ENCODE measurements at places on chromosomes 6 and 20. TPM values are rescaled to one million over a fixed set of nuclear protein-coding genes. Genes with fewer than 3 reads are reported as not detected.

GRCh38 chr20:38222231-38222922, 38.2 kb downstream of the KIAA1755 start:
- peaks cover 4% of the 10 kb centered on the region for H3K4me1 ChIP-seq
- peak overlapping the region; percentile 20 for H3K27ac ChIP-seq
- peak; percentile 79 for DNase-seq
- no peaks in the 10 kb centered on the region for H3K27me3 ChIP-seq
- no peak overlapping the region for H3K4me3 ChIP-seq
- H3K36me3 ChIP-seq = no peaks in the 10 kb centered on the region

GRCh38 chr6:132490478-132491204, 22.3 kb downstream of the STX7 start:
- DNase-seq = no peak
- H3K27ac ChIP-seq = no peak overlapping the region
- H3K36me3 ChIP-seq = no peaks in the 10 kb centered on the region

DNA sequence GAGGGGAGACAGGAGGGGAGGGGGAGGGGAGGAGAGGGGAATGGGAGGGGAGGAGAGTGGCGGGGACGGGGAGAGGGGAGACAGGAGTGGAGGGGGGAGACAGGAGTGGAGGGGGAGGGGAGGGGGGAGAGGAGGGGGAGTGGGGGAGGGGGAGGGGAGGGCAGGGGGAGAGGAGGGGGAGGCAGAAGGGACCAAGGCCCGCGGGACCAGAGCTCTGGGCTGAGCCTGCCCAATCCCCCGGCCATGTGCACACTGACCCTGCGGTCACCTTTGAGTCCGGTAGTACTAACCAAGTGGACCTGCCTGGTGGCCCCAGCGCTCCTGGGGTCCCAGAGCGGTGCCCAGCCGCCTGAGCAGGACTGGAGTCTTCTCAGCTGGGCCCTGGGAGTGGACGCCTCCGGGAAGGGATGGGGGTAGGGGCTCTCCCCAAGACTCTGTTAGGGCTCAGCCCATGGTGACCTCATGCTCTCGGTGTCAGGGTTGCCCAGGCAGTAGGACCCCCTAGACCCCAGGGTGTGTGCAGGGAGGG, 471 bp upstream of the KCNQ2 start:
- peaks cover 82% of the 10 kb centered on the region for H3K27me3 ChIP-seq
- no peak for DNase-seq
- H3K4me3 ChIP-seq = no peak overlapping the region
- peaks cover 3% of the 10 kb centered on the region for H3K4me1 ChIP-seq

DNA sequence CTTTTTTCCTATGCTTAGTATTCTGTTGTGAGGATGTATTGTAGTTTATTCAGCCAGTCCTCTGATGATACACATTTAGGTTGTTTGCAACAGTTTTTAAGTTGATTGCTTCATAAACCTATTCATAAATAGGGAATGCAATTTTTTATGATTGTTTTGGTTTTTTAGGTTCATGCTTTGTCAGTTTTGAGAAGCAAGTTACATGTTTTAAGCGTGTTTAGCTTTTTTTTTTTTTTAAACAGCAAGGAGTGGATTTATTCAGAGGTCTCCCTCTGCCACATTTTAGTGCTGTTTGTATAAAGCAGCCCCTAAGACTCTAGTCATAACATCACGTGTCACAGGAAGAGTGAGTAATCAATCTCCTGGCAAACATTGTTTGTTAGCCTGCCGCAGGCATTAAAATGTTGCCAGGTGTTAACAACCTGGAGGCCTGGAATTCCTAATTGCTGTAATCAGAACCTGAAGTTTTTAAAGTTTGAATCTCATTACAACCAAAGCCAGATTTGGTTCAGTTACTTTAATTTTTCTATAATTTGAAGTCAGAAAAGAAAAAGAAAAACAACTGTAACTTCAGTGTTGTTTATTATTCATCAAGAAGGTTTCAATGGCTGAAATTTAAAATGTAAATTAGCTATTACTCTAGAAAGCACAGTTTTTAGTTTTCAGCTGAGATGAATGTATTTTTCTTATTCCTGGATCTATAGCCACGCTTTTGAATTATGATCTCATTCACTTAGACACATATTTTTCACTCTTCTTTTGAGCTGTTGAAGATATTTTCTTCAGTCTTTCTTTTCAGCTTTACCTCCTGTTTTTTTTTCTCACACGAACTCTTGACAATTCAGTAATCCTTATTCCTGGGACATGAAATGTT, 59.2 kb downstream of the KCNS1 start:
- no peaks in the 10 kb centered on the region for H3K27me3 ChIP-seq
- peak overlapping the region; percentile 34 for H3K27ac ChIP-seq
- peak; percentile 18 for DNase-seq
- no peak overlapping the region for H3K4me3 ChIP-seq
- no peaks in the 10 kb centered on the region for H3K36me3 ChIP-seq

DNA sequence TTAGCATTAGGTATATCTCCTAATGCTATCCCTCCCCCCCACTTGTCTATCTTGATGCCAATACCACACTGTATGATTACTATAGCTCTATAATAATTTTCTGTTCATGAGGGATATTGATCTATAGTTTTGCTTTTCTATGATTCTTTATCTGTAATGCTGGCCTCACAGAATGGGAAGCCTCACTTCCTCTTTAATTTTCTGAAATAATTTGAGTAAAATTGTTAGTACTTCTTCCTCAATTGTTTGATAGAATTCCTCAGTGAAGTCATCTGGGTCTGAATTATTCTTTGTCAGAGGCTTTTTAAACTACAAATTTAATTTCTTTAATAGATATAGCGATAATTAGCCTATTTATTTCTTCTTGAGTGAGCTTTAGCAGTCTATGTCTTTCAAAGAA, 31.2 kb downstream of the SIRPD start:
- no peak overlapping the region for H3K4me3 ChIP-seq
- no peak overlapping the region for H3K27ac ChIP-seq
- no peaks in the 10 kb centered on the region for H3K36me3 ChIP-seq

- DNase-seq = no peak
- no peaks in the 10 kb centered on the region for H3K4me1 ChIP-seq
- no peak overlapping the region for H3K4me3 ChIP-seq
- no peak overlapping the region for H3K27ac ChIP-seq
Observed at GRCh38 chr6:64310214-64310613, 674.6 kb downstream of the PHF3 start.

Gene MYLK4
- total RNA-seq = 0.28 TPM

GRCh38 chr6:72206606-72207005, 320.3 kb downstream of the RIMS1 start:
- DNase-seq = no peak
- H3K4me3 ChIP-seq = no peak overlapping the region
- H3K36me3 ChIP-seq = no peaks in the 10 kb centered on the region
- H3K27ac ChIP-seq = no peak overlapping the region

GRCh38 chr20:5364136-5364821, 47.5 kb upstream of the PROKR2 start:
- H3K4me1 ChIP-seq = no peaks in the 10 kb centered on the region
- H3K4me3 ChIP-seq = no peak overlapping the region

Gene SOD2
- 264 TPM for total RNA-seq

Gene RNF5
- 133 TPM for total RNA-seq

- H3K27me3 ChIP-seq = peaks cover 10% of the 10 kb centered on the region
- no peak overlapping the region for H3K27ac ChIP-seq
- DNase-seq = no peak
- H3K4me3 ChIP-seq = no peak overlapping the region
- no peaks in the 10 kb centered on the region for H3K36me3 ChIP-seq
- H3K4me1 ChIP-seq = no peaks in the 10 kb centered on the region
Observed at GRCh38 chr6:18269717-18270116, 5.4 kb upstream of the DEK start.

- no peaks in the 10 kb centered on the region for H3K36me3 ChIP-seq
- H3K4me1 ChIP-seq = peaks cover 6% of the 10 kb centered on the region
- H3K27me3 ChIP-seq = no peaks in the 10 kb centered on the region
- no peak overlapping the region for H3K4me3 ChIP-seq
Observed at GRCh38 chr6:133989525-133989924, 36.5 kb downstream of the TBPL1 start.

GRCh38 chr20:44576297-44576696, 6.1 kb upstream of the PKIG start:
- no peaks in the 10 kb centered on the region for H3K27me3 ChIP-seq
- H3K36me3 ChIP-seq = no peaks in the 10 kb centered on the region
- H3K27ac ChIP-seq = peak overlapping the region; percentile 35
- H3K4me1 ChIP-seq = peaks cover 14% of the 10 kb centered on the region

- H3K4me3 ChIP-seq = no peak overlapping the region
- no peak overlapping the region for H3K27ac ChIP-seq
- H3K27me3 ChIP-seq = no peaks in the 10 kb centered on the region
- H3K4me1 ChIP-seq = no peaks in the 10 kb centered on the region
Observed at GRCh38 chr6:163501439-163501838, 86.9 kb downstream of the QKI start.

GRCh38 chr20:54212226-54212625, 4.3 kb downstream of the PFDN4 start:
- no peak for DNase-seq
- H3K36me3 ChIP-seq = no peaks in the 10 kb centered on the region
- no peak overlapping the region for H3K27ac ChIP-seq
- no peak overlapping the region for H3K4me3 ChIP-seq

GRCh38 chr6:17612048-17612447, 11.9 kb downstream of the FAM8A1 start:
- no peak for DNase-seq
- no peak overlapping the region for H3K4me3 ChIP-seq
- H3K27ac ChIP-seq = no peak overlapping the region
- peaks cover 12% of the 10 kb centered on the region for H3K4me1 ChIP-seq
- no peaks in the 10 kb centered on the region for H3K36me3 ChIP-seq

DNA sequence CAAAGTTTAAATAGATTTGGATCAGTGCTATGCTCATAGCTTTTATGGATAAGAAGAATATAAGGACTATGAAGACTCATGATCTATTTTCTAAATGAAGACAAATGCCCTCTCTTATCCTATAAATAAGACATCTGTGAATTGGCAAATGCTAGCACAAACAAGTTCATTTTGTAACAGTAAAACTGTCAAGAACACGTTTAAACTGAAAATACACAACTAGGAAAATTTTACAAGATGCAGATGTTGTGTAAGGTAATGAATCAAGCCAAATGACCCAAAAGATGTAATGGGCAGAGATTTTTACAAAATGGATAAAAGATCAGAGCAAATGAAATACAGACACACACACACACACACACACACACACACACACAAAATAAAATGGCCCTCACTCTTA, 180.5 kb downstream of the MOXD1 start:
- no peak for DNase-seq
- H3K36me3 ChIP-seq = no peaks in the 10 kb centered on the region

Gene SRC
- 45.5 TPM for total RNA-seq

DNA sequence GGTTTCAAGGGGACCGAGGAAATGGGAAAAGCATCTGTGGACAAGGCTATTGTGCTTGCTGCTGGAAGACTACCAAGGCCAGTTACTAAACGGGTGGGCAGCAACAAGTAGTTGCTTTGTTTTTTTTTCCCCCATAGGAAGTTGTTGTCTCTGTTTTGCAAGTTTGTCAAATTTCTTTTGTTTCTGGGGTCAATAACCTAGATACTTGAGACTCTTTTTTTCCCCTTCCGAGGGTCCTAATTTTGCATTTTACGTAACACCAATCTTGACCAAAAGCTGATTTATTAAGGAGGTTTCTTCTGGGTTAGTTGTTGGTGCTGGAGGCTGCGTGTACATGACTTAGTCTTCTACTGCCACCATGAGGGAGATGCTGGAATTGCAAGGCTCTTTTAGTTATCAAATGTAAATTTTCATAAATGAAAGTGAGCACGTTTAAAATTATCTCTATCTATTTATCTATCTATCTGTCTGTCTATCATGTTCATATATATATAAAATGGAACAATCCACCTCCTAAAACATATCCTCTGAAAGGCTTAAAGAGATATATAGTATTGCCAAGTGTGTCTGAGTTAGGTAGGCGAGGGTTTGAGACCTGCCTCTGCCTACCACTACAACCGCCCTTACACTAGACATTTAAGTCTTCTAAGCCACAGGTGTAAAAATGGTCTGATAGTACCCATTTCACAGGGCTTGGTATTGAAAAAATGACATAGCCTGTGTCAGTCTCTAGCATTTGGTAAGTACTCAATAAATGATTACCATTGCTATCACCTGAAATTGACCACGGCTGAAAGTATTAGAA, 60.2 kb downstream of the GCLC start:
- DNase-seq = peak; percentile 89
- no peak overlapping the region for H3K27ac ChIP-seq
- H3K36me3 ChIP-seq = no peaks in the 10 kb centered on the region
- no peaks in the 10 kb centered on the region for H3K27me3 ChIP-seq
- peaks cover 18% of the 10 kb centered on the region for H3K4me1 ChIP-seq
- no peak overlapping the region for H3K4me3 ChIP-seq

Gene EYA4
- total RNA-seq = 1.8 TPM

GRCh38 chr20:48684501-48685041, 143.2 kb downstream of the PREX1 start:
- H3K27me3 ChIP-seq = no peaks in the 10 kb centered on the region
- no peak overlapping the region for H3K27ac ChIP-seq
- no peak for DNase-seq
- H3K36me3 ChIP-seq = no peaks in the 10 kb centered on the region

Gene CTAGE9
- 0.20 TPM for total RNA-seq

- no peak overlapping the region for H3K27ac ChIP-seq
- no peaks in the 10 kb centered on the region for H3K36me3 ChIP-seq
- DNase-seq = no peak
- peaks cover 32% of the 10 kb centered on the region for H3K4me1 ChIP-seq
- H3K4me3 ChIP-seq = no peak overlapping the region
Observed at GRCh38 chr6:137655291-137655690, 161.1 kb upstream of the OLIG3 start.

- peaks cover 11% of the 10 kb centered on the region for H3K4me1 ChIP-seq
- H3K4me3 ChIP-seq = no peak overlapping the region
- H3K27ac ChIP-seq = peak overlapping the region; percentile 67
- no peaks in the 10 kb centered on the region for H3K36me3 ChIP-seq
- no peak for DNase-seq
Observed at GRCh38 chr6:137847748-137848147, 19.3 kb upstream of the TNFAIP3 start.

DNA sequence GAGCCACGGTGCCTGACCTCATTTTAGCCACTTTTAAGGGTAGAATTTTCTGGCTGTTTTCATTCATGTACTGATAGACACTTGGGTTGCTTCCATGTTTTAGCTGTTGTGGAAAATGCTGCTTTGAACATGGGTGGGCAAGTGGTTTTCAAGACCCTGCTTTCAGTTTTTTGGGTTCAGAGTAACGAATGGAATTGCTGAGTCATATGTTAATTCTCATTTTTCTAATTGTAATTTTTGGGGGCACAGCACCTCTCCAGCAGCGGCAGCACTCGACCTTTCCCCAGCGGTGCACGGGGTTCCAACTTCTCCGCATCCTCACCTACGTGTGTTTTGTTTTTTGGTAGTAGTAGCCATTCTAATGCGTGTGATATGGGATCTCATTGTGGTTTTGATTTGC, 5.4 kb downstream of the NQO2 start:
- no peaks in the 10 kb centered on the region for H3K4me1 ChIP-seq
- H3K27ac ChIP-seq = no peak overlapping the region
- no peaks in the 10 kb centered on the region for H3K27me3 ChIP-seq
- H3K4me3 ChIP-seq = no peak overlapping the region
- DNase-seq = no peak

GRCh38 chr6:110390404-110390803, 25.0 kb downstream of the DDO start:
- H3K27me3 ChIP-seq = no peaks in the 10 kb centered on the region
- peaks cover 6% of the 10 kb centered on the region for H3K4me1 ChIP-seq
- no peaks in the 10 kb centered on the region for H3K36me3 ChIP-seq
- no peak overlapping the region for H3K27ac ChIP-seq

- no peak overlapping the region for H3K27ac ChIP-seq
- H3K36me3 ChIP-seq = no peaks in the 10 kb centered on the region
- no peaks in the 10 kb centered on the region for H3K4me1 ChIP-seq
Observed at GRCh38 chr6:148869585-148869984, 122.8 kb downstream of the UST start.

Data from hepatocyte (in vitro differentiated cells).